Iris pigment epithelial cell (primary cell): ENCODE measurements at places on chromosomes 6 and 20.
A peak's percentile ranks its signal among the peaks of the same experiment; 100 is the strongest.

- no peak for DNase-seq
These were observed 317.6 kb downstream of the TPBG start for GRCh38 chr6:82681119-82681714.

- DNase-seq: no peak
These were observed 13.5 kb downstream of the DYNLRB1 start for GRCh38 chr20:34529742-34530141.

DNA sequence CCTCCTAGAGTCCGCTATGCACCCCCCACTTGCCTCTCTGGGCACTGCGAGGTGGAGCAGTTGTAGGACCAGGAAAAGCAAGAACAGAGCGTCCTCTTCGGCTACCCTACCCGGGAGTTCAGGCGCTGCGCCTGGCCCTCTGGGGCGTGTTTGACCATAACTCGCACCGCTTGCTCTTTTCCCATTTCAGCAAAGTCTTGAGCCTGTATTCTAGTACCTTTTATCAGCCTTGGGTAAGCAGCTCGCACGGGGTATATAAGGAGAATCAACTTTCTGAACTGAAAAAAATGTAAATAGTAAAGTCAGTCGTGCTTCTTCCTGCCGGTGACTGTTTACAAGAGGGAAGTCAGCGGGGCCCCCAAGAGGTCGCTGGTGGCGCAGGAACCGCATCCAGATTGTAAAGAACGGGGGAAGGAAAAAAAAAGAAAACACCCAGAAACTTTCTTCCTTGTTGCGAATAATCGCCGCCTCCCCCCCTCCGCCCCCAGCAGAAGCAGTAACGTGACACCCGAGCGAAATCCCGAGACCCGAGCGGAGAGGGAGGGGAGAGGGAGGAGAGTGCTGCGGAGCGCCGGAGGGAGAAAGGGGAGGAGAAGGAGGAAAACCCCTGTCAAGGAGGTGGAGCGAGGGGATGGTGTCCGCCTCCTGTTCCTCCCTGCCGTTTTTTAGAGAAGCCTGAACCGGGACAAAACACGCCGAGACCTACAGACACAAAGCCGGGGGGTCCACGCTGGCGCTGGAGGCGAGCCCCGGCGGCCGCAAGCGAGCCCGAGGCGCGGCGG is at the start of gene UST:
Gene UST, plus strand, starts transcription at position 668 of the 782 bp plus-strand sequence. CDS start 401 bp downstream, outside the sequence.
- peak; percentile 96 for DNase-seq

- DNase-seq: no peak
These were observed 167.1 kb upstream of the FBXL4 start for GRCh38 chr6:99114769-99115406.

DNA sequence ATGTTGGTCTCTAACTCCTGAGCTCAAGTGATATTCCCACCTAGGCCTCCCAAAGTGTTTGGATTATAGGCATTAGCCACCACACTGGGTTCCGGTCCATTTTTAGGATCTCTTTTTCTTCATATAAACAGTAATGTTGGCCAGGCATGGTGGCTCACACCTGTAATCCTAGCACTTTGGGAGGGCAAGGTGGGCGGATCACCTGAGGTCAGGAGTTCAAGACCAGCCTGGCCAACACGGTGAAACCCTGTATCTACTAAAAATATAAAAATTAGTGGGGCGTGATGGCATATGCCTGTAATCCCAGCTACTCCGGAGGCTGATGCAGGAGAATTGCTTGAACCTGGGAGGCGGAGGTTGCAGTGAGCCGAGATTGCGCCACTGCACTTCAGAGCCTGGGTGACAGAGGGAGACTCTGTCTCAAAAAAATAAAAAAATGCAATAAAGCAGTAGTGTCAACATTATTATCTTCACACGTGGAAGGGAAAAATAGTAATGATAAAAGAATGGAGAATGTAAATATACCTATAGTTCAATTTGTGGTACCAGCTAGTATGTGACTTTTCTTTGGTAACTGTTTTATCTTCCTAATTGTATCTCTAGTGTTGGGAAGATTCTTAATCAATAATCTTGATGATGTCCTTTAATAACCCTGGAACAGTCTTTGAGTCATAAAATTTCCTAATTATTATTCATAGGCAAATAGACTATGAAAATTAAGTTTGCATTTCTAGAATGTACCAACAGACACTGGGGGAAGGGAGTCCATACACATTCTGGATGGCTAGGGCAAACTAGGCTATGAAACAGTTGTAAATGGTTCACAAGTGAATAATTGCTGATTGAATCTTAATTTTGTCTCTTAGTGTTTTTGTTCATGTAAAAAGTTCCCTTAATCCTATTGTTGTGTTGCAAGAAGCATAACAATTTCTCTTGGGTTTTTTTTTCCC is 3.6 kb downstream of the PARD6B start:
- DNase-seq: no peak

- no peak for DNase-seq
These were observed 144.6 kb downstream of the TSHZ2 start for GRCh38 chr20:53116733-53117132.

- DNase-seq: no peak
These were observed 16.0 kb downstream of the PDE10A start for GRCh38 chr6:165647041-165647440.

DNA sequence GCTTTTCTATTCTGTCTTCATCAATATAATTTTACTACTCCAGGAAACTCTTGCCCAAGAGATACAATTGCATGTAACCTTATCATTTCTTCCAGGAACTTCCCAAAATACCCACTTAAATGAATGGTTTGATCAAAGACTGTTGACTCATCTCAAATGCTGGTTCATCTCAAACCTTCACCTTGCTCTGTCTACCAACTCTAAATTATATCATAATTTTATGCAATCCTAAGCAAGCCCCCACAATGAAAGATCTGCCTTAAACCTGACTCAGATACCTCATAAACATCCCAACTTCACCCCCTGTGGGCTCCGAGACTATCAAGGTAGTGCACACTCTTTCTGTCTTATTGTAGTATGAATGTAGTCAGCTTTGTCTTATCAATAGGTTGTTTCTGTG is 65.5 kb upstream of the GCM1 start:
- DNase-seq: no peak

- peak; percentile 82 for DNase-seq
These were observed 5.8 kb downstream of the C6orf132 start for GRCh38 chr6:42136508-42137193.

GRCh38 chr6:1412901-1413300 is 23.5 kb downstream of the FOXF2 start:
- no peak for DNase-seq

GRCh38 chr6:148620579-148621298 is 126.1 kb upstream of the UST start:
- no peak for DNase-seq

- no peak for DNase-seq
These were observed 42.7 kb upstream of the TNFRSF21 start for GRCh38 chr6:47352194-47352920.

DNA sequence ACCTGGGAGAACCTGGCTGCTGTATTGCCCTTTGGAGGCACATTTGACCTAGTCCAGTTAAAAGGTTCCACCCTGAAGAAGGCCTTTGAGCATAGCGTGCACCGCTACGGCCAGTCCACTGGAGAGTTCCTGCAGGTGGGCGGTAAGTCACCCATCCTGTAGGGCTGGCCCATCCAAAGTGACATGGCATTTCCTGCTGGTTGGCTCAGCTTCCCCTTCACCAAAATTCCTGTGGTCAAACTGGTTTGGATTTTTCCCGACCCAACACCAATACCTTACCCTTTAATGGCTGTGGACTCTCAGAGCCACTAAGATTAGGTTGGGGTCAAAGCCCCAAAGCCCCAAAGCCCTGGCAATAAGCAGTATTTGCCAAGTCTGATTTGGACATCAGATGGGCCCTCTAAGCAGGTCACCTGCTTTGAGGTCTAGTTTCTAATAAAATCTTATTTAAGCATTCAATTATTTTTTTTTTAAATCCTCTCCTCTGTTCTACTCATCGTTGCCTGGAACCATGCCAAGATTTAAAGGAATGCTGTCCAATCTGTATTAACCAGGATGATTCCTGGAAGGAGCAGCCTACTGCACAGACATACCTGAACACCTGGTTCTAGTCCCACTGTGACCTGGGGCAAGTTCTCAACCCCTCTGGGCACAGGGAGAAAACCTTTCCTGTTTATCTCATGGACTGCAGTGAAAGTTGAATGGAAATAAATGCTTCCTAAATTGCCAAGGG is 40.8 kb downstream of the NT5E start:
- DNase-seq: peak; percentile 41

DNA sequence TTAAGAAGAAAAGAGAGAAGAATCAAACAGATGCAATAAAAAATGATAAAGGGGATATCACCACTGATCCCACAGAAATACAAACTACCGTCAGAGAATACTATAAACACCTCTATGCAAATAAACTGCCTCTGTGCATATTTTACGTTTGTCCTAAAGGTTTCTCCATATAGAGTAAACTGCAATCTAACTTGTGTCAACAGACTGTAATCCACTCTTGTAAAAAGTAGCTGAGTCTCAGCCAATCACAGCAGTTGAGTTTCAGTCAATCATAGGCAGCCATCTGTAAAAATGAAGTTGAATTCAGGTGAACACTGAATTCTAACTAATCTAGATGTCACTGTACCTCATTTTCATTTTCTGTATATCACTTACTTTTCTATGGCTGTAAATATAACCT is 112.2 kb upstream of the SYNCRIP start:
- no peak for DNase-seq

GRCh38 chr6:166853371-166854325 is 102.7 kb downstream of the RNASET2 start:
- DNase-seq: no peak

- no peak for DNase-seq
These were observed 71.4 kb upstream of the SCAF8 start for GRCh38 chr6:154661768-154662167.

- no peak for DNase-seq
These were observed 16.1 kb downstream of the GMEB2 start for GRCh38 chr20:63610581-63611435.

DNA sequence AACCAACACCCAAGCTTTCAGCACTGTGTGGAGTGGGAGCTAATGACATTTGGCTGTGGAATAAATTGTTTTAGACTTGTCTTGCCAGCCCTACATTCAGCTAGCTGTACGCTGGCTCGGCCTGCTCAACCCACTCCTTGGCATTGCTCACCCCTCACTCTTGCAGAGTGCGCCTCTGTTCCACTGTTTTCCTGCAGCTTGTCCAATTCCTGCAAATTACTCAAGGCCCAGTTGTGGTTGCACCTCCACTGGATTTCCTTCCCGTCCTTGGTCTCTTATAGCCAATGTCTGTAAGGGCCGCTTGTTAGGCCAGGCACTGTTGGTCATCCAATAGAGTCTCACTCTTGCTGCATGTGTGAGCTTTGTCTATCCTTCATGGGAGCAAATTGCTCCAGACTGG is 289.2 kb upstream of the RNF24 start:
- DNase-seq: no peak

DNA sequence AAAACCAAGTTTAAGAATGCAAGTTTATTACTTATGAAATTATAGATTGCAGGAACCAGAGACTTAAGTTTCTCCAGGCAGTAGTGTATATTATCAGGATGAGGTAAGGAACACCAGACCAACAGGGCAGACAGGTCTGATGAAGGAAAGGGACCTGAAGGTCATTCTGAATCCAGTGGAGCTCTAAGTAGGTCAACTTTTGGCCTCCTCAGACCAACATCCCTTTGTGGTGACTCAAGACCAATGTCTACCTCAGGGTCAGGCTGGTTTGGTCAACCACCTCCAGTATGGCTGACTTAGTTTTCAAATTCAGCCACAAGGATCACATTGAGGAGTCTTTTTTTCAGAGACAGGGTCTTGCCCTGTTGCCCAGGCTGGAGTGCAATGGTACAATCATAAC is 38.7 kb upstream of the TFAP2A start:
- no peak for DNase-seq

DNA sequence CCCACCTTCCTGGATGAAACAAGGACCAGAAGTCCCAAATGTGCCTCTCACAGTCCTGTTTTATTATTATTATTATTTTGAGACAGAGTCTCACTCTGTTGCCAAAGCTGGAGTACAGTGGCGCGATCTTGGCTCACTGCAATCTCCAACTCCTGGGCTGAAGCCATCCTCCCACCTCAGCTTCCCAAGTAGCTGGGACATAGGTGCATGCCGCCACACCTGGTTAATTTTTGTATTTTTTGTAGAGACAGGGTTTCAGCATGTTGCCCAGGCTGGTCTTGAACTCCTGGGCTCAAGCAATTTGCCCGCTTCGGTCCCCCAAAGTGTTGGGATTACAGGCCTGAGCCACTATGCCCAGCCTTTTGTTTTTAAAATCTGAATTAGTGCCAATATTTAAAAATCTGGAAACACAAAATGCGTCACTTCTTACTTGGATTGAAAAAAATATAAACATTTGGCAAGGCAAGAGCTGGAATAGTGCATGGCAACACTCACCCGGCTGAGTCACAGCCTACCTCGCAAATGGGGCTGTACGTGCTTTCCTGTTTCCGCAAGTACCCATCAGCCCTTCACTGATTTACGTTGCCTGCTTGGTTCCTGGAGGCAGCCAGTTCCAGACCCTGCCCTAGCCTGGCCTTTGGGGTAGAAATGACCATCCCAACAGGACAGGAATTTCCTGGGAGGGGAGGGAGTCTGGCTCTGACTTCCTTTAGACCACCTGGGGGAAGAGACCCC is 6.3 kb downstream of the SDCBP2 start:
- DNase-seq: peak; percentile 98

DNA sequence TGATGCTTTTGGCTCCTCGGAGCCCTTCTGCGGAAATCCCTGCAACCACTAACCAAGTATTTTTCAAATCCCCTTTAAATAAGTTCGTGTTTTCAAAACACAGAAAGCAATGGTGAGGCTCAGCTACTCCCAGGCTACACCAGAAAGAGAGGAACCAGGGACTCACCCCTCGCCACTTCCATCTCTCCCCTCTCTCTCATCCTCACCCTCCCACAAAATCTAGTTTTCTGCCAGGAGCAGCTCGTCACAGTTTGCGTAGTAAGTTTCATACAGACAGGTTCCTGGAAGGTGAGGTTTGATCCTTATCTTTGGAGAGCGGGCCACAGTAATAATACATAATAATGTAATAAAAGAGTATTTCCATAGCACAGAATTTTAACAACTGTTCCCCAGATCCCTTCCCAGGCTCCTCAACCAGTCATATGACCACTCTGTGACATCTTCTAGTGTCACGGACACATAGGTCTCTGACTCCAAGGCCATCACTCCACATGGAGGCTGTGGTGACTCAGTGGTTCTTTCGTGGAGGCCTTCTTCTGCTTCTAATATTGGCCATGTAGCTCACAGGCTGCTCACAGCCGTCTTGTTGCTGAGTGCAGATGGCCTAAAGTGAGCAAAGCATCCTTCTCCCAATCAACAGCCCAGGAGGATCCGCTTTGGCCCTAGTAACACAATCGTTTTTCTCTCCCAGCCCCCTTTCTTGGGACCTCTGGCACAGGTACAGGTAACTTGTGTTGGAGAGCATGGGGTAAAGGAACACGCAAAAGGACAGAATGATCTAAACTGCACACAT is 295.7 kb downstream of the CDC5L start:
- no peak for DNase-seq
